Suppressor macrophage treated with lipopolysaccharide for 4 hours (primary cell): ENCODE measurements at places on chromosomes 3 and 15.

DNA sequence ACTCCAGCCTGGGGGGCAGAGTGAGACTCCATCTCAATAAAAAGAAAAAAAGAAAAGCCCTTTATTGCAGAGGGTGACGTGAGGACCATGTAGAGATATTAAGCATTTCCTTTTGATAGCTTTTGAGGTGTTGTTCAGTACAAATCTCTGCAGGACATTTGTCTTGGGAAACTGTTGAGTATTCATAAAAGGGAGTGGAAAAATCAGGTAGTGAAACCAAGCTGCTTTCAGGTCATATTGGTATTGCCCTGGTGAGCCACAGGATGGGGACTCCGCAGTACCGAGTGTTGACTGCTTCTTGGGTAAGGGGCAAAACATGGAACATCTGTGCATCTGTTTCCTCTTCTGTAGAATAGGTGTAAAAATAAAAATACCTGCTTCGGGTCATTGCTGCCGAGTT lies 9.9 kb downstream of the ITPR1 start:
- DNase-seq: no peak

DNA sequence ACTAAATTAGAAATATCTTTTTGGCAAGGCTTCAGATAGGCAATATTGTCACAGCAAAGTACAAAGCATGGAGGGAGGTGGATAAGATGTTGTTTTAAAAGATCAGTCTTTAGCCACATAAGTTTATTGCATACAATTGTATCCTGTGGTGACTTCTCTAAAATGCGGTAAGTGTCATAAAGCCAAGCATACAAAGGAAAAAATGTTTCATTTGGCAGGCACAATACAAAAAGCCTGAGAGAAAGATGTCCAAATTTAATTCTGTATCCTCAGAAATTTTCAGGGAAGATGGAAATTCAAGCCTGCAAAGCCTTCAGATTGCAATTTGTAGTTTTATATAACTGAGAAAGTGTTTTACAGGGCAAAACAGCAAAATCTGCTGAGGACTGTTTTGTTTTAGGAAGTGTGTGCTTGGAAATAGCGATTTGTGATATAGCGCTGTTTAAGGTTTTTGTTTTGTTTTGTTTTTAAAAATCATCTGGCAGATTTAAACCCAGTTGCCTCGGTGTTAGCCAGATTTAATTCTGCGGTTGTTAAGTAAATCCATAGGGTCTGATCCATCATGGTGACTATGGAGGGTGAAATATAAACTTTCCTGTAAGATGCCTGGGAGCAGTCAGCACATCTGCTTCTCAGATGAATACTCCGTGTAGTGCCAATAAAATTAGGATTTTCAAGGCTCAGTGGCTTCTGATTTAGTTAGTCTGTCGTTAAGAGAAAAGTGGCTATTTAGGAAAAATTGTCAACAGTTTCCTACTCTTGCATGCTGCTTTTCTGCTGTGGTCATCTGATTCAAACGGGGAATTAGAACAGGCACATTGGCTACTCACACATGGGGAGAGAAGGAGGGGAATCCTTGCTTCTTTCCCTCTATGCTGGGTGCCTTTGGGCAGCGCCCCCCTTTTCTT lies 8.0 kb downstream of the KAT2B start:
- peak; percentile 18 for DNase-seq

DNA sequence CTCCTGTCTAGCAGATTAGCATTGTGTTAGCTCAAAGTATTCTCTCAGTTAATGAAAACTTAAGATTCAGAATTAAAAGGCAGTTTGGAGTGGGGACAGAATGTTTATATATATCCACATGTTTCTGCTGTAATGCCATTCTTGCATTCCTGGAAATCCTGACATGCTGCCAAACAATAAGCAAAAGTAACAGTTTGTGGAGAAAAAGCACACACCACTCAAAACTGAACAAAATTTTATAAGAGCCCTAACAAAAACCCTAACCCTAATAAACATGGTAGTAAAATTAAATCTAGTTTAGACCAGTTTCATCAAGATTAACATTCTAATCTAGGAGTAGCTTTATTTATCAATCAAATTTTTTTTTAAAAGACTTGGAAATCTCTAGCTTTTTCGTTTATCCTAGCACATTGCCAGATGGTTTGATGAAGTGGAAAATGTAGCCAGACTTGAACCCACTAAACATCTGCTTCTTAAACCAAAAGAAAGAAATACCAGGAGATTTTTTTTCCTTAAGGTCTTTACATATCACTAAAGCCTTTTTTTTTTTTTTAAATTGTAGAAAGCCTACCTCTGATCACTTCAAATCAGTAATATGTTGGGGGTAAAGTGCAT lies 3.7 kb downstream of the TCAIM start:
- DNase-seq: no peak

DNA sequence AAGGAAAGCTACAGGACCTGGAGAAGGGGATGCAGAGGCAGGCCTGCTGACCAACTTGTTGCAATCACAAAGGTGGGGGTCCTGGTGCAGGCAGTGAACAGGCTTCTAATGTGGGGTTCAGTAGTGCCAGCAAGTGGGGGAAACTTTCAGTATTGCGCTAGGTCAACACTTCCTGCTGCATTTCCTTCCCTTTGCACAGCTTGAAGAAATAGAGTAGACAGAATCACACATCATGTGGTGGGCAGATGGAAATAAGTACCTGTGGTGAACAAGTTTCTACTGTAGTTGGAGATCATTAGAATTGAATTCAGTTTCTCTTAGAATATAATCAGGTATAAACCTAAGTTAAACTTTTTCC lies 63.4 kb downstream of the RGMA start:
- DNase-seq: no peak

DNA sequence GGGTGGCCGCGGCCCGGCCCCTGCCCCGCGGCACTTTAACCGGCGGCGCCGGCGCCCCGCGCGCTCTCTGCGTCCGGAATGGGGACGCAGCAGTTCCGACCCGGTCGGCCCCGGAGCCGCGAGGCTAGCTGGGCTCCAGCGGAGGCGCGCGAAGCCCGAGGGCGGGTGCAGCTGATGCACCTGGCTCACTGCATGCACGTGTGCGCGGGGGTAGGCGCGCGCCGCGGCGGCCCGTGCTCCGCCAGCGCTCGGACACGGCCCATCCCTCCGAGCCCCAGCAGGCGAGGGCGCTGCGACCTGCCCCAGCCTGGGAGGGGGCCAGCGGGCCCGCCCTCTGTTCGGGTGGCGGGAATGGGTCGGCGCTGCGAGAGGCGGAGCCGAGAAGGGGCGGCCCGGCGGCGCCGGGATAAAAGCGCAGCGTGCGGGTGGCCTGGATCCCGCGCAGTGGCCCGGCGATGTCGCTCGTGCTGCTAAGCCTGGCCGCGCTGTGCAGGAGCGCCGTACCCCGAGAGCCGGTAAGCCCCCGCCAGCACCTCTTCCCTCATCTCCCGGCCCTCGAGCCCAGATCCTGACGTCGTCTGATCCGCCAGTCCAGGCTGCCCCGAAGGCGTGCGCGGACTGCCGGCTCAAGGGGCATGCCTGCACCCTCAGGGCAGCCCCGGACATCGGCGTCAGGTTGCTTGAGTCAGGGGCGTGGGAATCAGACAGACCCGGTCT lies at the start of the genes CHDH and IL17RB:
Gene CHDH, minus strand, starts transcription at position 286 of the 717 bp plus-strand sequence. CDS start 22,411 bp downstream, outside the sequence.
Gene IL17RB, plus strand, starts transcription at position 435 of the 717 bp plus-strand sequence. Its CDS starts 21 bp downstream, at position 456.
- no peak for DNase-seq

DNA sequence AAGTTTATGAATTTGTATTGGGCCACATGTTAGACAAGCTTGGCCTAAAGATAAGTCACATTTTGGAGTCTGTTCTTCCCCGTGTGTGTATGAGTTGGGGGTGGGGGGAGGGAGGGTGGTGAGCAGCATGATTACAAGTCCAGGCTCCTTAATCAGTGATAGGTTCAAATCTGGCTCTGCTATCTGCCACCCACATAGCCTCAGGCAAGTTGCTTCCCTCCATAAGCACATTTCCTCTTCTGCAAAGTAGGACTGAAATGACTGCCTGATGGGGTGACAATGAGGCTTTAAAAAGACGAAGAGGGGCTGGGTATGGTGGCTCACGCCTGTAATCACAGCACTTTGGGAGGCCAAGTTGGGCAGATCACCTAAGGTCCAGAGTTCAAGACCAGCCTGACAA lies 1.1 kb upstream of the SPATA12 start:
- peak; percentile 77 for DNase-seq

DNA sequence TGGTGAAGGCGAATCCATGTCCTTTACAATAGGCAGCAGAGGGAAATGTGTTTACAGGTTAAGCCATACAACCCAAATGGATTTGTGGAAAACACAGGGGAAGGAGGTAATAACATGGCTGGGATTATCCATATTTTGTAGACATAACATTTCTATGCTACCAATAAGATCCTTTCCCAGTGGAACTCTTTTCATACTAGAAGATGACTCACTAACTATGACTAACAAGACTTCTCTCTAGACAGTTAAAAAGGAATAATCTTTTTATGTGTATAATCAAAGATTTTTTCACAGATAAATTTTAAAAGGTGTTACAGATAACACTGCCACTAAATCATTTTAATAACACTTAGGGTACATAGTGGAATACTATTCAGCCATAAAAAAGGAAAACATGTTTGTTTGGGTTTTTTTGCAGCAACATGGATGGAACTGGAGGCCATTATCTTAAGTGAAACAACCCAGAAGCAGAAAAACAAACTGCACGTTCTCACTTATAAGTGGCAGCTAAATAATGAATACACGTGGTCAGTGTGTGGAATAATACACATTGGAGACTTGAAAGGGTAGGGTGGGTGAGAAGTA lies 39.6 kb downstream of the VPS13C start:
- no peak for DNase-seq

DNA sequence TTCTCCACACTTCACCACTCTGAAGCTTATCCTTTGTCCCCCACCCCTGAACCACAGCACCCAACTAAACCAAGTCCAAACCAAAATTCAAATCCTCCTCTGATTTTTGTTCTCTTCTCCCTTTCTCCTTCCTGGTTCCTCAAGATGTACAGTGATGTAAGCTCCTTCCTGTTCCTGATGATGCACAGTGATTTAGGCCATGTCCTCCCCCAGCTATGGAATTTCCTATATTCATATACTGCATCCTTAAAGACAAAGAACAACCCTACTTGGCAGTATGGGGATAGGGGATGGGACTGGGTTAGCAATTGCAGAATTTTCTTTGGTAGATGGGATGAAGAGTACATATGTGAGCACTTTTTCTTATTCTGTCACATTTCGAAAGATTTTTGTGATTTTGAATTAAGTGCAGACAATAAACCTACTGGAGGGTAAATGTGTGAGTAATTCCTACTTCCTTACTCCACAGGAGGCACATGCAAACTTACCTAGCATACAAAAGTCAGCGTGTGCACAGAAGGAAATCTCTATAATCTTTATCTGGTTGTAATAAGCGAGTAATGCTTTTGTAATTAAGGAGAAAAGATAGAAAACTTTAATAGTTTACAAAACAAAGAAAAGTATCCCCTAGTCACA lies 125.0 kb downstream of the ANO10 start:
- peak; percentile 12 for DNase-seq

- DNase-seq: no peak
Observed at GRCh38 chr3:159859424-159859823, 129.2 kb upstream of the IL12A start.

GRCh38 chr3:71825551-71826283 lies 40.8 kb upstream of the PROK2 start:
- DNase-seq: peak; percentile 19

- DNase-seq: no peak
Observed at GRCh38 chr3:129623447-129624118, 17.1 kb upstream of the PLXND1 start.

GRCh38 chr3:100306695-100307094 lies 27.9 kb upstream of the NIT2 start:
- DNase-seq: no peak

DNA sequence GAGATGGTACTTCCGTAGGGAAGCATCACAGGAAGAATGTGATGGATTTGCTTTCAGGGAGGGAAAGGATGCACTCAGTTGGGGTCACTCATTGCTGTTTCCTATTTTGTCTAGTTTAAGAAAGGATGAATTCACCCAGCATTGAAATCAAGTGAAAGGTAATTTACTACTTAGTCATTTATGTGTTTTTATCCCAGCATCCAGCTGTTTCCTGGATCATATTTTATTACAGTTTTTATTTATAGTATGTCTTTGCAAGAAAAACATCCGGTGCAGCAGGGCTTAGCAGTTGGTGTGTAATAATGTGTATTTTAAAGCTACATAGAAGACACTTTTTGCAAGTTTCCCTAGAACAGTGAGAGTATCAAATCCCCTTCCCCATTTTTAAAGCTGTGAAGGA lies 37.4 kb upstream of the GOLGA8B start:
- no peak for DNase-seq

DNA sequence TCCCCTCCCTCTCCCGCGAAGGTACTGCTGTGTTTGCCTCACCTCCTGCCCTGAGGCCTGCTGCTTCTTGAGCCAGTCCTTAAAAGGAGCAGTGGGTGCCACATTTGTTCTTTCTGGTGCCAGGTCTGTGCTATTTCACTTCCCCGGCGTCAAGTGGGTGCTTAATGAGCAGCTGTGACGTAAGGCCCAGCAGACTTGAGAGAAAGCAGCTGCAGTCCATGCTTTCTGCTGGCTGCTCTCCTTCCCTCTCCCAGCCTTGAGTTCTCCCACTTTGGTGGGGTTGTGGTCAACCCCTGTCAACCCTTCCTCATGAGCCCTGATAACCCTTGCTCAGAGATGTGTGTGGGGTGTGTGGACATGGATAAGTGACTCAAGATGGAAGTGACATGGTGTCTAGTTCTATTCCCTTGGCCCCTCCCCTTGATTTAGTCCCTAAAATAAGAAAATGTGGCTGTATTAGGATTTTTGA lies 6.9 kb downstream of the INAFM2 start:
- DNase-seq: peak; percentile 69

- DNase-seq: no peak
Observed at GRCh38 chr3:196311-197148, at the start of gene CHL1. CHL1 (plus strand) TSS chr3:196763; CDS start chr3:319777, 123,014 bp downstream.

DNA sequence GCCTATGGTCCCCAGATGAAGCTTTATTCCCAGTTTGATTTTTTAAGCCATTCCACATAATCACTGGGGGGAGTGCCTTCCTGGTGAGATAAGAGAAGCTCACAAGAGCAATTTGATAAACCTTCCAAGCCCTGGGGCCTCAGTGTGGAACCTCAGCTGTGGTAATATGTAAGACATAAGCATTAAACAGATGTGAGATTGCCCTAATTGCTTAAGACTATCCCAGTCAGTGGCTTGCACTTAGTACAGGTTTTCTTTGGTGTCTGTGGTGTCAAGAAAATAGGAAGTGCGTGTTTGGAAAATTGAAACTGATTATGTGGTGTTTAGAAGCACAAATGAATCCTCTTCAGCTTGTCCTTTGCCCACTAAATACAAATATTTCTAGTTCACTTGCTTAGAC lies 54.3 kb downstream of the LRRN1 start:
- peak; percentile 2 for DNase-seq
